ENCODE measurements at places on chromosomes 7 and 10.
A peak's percentile ranks its signal among the peaks of the same experiment; 100 is the strongest.

DNA sequence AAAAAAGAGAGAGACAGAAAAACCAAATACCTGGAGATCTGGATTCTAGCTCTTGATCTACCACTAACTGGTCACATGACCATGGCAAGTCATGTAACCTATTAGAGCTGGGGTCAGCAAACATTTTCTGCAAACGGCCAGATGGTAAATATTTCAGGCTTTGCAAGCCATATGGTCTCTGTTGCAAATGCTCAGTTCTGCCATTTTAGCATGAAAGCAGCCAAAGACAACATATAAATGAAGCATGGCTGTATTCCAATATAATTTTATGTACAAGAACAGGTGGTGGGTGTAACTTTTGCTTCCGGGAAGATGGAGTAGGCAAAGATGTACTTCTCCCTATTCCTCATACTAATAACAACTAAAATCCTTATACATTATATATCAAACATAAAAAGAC, 6.7 kb downstream of the FRA10AC1 start:
- DNase-seq, result no peak

DNA sequence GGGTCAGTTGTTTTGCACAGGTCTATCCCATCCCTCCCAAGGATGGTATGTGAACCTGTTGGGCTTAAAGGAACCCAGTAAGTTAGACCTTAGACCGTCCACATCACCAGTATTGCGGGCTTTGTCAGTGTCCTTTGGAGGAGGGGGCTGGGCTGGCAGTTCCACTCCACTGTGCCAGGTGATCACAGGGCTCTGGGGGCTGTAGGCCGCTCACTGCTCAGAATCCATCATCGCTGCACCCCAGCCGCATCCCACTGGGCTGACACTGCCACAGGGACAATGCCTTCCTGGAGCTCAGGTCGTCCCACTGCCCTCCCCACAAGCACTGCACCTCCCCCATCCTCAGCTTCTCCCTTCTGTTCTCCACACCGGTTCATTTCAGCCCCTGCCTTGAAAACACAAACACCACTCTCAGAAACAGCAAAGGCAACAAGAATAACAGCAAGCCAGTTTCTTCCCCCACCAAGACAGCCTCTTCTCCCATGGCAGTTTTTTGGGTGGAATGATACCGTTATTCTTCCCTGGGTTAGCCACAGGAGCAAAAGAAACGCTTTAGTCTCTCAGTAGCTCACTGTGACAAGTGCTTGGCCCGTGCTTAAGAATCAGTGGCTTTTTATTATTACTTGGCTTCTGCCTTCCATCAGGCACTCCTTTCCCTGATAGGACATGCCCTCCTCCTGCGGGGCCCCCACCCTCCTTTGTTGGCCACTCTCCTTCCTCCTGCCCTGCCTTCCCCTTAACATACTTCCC, 111.2 kb downstream of the GRK5 start:
- DNase-seq, result no peak

DNA sequence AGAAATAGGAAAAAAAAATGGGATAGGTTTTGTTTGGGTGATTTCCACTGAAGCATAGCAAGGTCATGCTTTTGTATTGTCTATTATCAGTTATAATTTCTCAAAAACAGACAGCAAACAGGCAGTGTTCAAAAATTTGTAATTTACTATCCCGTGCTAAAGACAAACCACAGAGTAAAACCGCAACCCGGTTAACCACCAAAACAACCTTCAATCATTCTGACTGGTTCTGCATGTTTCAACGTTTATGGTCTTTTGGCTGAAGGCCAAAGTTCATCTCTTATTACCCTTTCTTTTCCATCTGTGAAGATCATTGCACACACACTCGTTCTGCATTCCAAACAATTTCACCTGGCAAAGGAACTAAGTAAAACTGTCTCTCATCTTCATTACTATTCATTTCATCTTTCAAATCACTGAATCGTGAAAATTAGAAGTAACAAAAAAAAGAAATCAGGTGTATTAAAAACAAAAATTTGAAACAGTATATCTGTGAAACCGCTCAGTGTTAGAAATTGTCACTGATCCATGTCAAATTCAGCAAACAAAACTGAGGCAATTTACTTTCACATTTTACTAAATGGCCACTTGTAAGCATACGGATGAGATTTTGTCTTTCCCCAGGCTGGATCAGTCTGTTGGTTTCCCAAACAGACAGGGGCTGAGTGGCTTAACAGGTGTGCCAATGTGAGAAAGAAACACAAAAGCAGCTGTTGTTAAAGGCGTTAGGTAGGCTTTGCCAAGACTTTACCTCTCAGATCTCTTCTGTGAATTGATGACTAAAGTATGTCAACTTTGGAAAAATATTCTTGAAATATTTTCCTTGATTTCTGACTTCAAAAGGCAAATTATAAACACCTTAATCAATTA, 539.6 kb downstream of the CNTNAP2 start:
- peak; percentile 9 for DNase-seq

DNA sequence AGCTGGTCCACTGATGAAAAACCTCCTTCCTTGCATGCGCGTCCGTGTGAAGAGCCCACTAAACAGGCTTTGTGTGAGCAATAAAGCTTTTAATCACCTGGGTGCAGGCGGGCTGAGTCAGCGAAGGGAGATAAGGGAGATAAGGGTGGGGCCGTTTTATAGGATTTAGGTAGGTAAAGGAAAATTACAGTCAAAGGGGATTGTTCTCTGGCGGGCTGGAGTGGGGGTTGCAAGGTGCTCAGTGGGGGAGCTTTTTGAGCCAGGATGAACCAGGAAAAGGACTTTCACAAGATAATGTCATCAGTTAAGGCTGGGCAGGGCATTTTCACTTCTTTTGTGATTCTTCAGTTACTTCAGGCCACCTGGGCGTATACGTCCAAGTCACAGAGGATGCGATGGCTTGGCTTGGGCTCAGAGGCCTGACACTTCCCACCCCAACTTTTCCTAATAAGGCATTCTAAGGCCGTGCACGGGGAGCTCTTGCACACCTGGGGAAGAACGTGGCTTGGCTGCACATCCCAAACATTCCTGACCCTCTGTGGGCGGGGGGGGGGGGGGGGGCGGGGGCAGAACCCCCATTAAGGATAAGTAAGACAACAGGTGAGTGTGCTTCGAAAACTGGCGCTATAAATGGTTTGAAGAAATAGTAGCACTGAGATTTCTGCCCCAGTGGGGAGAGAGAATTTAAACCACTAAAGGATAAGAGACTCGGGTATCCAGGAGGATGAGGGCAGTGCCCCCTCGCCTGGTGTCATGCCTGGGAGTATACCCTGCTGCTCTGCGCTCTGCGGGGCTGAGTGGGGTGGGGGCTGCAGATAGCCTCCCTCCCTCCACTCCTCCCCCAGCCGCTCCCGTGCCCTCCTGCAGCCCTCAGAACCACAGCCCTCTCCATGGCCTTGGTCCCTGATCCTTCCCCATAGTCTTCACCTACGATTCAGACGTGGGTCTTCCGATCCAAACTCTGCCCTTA, 217.6 kb downstream of the MLLT10 start:
- no peak for DNase-seq

Measured in mesenchymal stem cell (in vitro differentiated cells and primary cell).